ENCODE measurements at places on chromosomes 5 and 9. TPM values are rescaled to one million over a fixed set of nuclear protein-coding genes. Genes with fewer than 3 reads are reported as not detected.

DNA sequence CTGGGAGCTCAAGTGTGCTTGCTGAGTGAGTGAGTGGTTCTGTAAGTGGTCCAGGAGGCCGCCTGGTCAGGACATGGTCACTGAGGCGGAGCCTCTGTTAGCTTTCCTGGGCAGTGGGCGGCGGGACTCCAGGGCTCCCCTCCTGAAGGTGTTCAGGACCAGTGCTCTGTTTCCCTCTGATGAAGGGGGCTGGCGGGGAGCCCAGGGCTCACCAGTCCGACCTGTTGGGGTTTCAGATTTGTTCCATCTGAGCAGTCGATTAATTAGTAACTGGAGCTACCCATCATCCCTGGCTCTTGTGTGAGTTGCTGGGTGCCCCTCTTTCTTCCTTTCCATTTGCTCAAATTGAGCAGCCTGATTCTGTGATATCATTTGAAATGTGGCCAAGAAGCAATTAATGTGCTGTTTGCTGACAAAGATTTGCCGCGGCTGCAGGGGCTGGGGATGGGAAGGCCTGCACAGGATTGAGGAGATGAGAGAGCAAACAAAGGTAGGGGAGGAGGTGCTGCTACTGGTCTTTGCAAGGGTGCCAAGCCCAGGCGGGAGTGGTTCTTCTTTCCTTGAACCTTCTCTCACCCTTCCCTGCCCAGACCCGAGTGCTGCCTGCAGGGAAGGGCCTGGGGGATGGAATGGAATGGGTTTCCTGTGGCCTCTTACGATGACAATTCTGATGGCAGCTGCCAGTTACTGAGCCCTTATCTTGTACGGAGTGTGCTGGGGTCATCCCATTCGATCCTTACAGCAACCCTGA is 92.8 kb upstream of the PITX1 start:
- DNase-seq = no peak
- H3K27ac ChIP-seq = no peak overlapping the region
- no peaks in the 10 kb centered on the region for H3K4me1 ChIP-seq
- H3K36me3 ChIP-seq = no peaks in the 10 kb centered on the region

- H3K36me3 ChIP-seq = no peaks in the 10 kb centered on the region
- no peak for DNase-seq
- H3K27me3 ChIP-seq = no peaks in the 10 kb centered on the region
- H3K4me3 ChIP-seq = no peak overlapping the region
- H3K27ac ChIP-seq = no peak overlapping the region
Observed at GRCh38 chr5:117999939-118000549, 988.3 kb downstream of the DTWD2 start.

- H3K27me3 ChIP-seq = no peaks in the 10 kb centered on the region
- H3K4me1 ChIP-seq = no peaks in the 10 kb centered on the region
- H3K4me3 ChIP-seq = no peak overlapping the region
- no peaks in the 10 kb centered on the region for H3K36me3 ChIP-seq
Observed at GRCh38 chr5:55900068-55900467, 48.9 kb downstream of the IL31RA start.

DNA sequence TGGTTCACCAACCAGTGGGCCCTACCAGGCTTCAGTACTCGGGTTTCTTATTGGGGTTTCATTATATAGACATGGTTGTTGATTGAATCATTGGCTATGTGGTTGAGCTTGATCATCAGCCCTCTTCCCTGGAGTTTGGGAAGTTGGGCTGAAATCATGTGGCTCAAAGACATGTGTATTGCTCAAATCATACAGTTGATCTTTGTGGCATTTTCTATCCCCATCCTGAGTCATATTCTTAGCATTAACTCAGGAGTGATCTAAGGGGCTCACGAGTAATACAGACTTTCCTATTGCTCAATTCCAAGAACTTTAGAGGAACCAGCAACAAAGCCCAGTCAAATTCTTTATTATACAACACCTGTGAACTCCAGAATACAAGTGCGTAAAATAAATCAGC is 66.2 kb downstream of the SMC5 start:
- no peak for DNase-seq
- no peak overlapping the region for H3K27ac ChIP-seq
- H3K27me3 ChIP-seq = no peaks in the 10 kb centered on the region
- H3K36me3 ChIP-seq = no peaks in the 10 kb centered on the region
- no peaks in the 10 kb centered on the region for H3K4me1 ChIP-seq
- no peak overlapping the region for H3K4me3 ChIP-seq

DNA sequence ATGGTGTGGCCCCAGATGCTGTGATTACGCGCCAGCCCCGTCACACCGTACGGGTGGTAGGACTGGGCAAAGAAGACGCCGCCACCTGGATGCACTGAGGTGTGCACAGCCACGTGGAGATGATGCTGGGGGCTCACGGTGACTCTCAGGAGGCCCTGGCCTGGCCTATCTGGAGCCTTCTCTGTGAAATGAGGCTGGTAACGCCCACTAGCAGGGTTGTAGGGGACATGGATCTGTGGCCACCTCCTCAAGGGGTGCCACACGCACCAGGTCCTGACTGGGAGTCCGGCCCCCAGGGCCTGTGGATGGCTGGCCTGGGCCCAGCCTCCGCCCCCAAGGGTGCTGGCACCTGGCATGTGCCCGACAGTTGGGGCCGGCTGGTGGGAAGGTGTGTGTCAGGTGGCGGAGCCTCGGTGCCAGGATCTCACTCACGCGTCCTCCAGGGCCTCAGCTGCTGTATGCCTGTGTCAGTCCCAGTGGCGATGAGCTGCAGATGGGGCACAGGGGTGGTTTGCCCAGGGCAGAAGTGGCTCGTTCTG is 32.4 kb downstream of the NEK6 start:
- no peaks in the 10 kb centered on the region for H3K4me1 ChIP-seq
- H3K4me3 ChIP-seq = no peak overlapping the region
- no peaks in the 10 kb centered on the region for H3K27me3 ChIP-seq
- no peaks in the 10 kb centered on the region for H3K36me3 ChIP-seq

GRCh38 chr5:69415584-69415958 is 655 bp downstream of the MARVELD2 start:
- no peak overlapping the region for H3K27ac ChIP-seq
- H3K27me3 ChIP-seq = no peaks in the 10 kb centered on the region
- H3K36me3 ChIP-seq = no peaks in the 10 kb centered on the region
- H3K4me1 ChIP-seq = no peaks in the 10 kb centered on the region
- H3K4me3 ChIP-seq = peak overlapping the region; percentile 36

- H3K4me3 ChIP-seq = no peak overlapping the region
- no peak overlapping the region for H3K27ac ChIP-seq
- H3K4me1 ChIP-seq = no peaks in the 10 kb centered on the region
- H3K36me3 ChIP-seq = no peaks in the 10 kb centered on the region
- no peaks in the 10 kb centered on the region for H3K27me3 ChIP-seq
Observed at GRCh38 chr9:116843863-116844620, 156.9 kb downstream of the TRIM32 start.

The SIT1 gene
- total RNA-seq = not detected

The C5orf52 gene
- not detected for total RNA-seq

The SLC34A3 gene
- total RNA-seq = 0.48 TPM

The TICAM2 gene
- 13.5 TPM for total RNA-seq

Measured in uterus (tissue), 4 donors.